ENCODE measurements at places on chromosomes 4 and X. TPM values are rescaled to one million over a fixed set of nuclear protein-coding genes. Genes with fewer than 3 reads are reported as not detected.

SASH3 gene
- total RNA-seq = not detected

ARMCX6 gene
- 18.7 TPM for total RNA-seq

RGN gene
- 2.7 TPM for total RNA-seq

TREX2 gene
- 0.13 TPM for total RNA-seq

HSFX4 gene
- total RNA-seq = not detected

MAGEA10 gene
- not detected for total RNA-seq

MTTP gene
- total RNA-seq = not detected

MAGEA2B gene
- total RNA-seq = not detected

AKAP14 gene
- not detected for total RNA-seq

DRD5 gene
- not detected for total RNA-seq

Measured in mesangial cell (primary cell).